ENCODE measurements at places on chromosomes 2 and 18.

DNA sequence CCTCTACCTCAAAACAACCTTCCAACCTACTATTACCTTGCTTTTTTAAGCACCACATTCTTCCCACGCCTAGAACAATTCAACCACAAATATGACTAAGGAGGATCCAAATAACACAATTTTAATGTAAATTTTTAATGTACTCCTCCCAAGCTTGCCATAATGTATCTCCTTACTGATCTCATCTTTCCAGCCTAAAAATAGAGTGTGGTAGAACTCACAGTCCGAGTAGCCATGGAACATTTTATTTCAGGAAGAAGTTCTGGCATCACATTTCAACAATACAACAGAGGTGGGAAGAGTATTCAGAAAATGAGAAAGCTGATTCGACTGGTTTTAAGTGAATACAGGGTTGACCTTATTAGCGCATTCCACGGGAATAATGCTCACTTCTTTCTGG, 15.4 kb downstream of the FEZ2 start:
- no peak for DNase-seq

DNA sequence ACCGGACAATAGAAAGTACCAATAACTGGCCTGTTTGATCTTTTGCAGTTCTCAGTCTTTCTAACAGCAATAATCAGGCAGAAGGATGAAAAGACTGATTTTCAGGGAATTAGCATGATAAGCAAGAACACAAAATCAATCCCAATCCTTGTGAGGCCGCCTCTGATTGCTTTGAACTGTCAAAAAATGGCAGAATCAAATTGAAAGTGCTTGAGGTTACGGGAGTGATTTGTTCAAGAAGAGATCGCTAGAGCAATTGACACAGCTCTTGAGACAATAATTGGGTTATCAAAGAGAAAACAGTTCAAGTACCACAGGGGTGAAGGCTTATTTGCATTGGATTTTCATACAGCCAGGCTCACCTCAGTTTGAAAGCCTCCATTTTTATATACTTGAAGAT, 663.4 kb downstream of the ARHGAP15 start:
- DNase-seq, result no peak

DNA sequence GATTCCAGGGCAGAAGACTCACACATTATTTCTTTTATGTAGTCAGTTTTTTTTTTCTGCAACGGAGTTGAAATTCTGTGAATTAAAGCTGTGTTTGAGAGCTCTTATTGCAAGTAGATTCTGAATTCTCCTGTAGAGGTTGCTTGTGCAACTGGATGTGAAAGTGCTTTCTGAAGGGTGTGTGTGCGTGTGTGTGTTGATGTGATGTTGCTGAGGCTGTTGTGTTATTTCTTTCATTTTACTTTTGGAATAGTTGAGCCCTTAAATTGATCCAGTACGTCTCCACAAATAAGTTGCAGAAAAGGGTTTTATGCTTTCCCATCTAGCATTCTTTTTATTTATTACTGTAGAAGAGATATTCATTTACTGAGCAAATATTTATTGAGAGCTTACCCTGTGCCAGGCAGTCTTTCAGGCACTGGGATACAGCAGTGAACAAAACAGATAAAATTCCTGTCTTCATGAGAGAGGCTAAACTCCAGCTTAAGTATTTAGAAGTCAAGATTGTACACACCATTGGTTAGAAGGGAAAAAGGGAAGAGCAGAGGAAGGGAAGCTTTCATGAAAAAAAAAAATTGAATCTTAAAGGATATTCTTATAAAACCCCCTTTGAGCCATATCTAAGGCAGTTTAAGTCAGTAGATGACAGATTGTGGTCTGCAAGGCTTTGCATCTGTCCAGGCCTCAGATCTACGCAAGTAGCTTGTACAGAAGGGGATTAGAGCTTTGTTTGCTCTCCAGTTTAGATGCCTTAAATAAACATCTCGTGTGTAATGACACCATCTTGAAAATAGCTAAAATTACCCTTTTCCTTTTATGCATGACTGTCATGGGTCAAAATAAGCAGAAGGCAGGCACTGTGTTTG, 58.2 kb downstream of the MYO1B start:
- DNase-seq, result no peak

GRCh38 chr18:3595369-3596273, 145.6 kb downstream of the TGIF1 start:
- peak; percentile 38 for DNase-seq

- DNase-seq, result peak; percentile 20
Observed at GRCh38 chr2:206876216-206876860, 63.0 kb upstream of the CPO start.

Measured in globus pallidus (tissue), 1 donor.